ENCODE measurements at places on chromosomes 5 and 9. TPM values are rescaled to one million over a fixed set of nuclear protein-coding genes. Genes with fewer than 3 reads are reported as not detected.

DNA sequence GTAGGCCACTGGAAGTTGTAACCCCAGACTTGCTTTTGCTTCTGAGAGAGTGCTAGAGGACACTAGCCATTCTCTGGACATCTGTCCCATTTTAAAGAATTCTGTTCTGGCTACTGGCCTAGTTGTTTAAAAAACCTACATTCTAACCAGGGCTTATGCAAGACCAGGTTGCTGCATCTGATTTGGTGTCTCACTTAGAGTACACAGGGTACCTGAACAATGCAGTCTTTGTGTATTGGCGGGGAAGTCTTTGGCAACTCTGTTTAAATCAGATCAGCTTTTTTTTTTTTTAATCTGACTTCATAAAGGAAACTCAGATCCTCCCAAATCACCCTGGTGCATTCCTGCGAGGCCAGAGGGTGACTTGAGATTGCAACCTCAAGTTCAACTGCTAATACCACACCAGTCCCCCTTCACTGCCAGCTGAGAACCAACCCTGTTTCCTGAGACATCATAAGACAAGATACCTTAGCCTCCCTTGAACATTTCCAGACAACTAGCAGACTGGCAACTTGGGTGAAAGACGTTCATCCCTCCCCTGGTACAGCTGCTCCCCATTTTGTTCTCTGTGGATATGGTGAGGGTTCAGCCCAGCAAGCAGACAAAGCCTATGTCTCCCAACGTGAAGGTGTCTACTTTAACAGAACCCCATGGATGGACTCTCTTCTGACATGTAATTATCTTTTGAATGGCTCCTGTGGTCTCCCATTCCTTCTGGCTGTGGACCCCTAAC lies 27.0 kb downstream of the SKP1 start:
- DNase-seq, result peak; percentile 20

- no peak for DNase-seq
These were observed 80.0 kb upstream of the GRHPR start for GRCh38 chr9:37342493-37342892.

DNA sequence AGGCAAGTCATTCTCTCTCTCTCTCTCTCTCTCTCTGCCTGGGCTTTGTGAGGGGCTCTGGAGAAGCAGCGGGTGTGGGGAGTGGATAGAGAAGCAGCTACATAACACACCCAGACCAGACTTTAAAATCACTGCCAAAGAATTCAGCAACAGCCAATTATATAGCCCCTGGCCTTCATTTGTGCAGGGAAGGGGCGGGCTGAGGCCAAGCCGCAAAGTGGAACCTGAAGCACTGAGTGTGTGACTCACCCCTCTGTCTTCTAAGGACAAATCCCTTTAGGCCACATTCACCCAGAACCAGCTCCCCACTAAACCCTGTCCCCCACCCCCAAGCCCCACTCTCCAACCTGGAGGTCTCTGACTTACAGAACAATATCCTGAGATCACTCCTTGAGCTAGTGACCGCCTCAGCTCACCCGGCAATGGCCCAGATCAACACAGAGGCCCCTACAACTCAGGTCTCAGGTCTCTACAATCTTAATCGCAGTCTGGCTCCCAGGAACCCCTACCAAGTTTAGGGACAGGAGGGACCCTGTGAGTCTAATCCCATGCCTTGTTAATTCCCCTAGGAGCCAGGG lies 6.0 kb downstream of the B4GALT1 start:
- DNase-seq, result peak; percentile 94

GRCh38 chr5:96031811-96032261 lies 70.2 kb upstream of the ELL2 start:
- peak; percentile 97 for DNase-seq

DNA sequence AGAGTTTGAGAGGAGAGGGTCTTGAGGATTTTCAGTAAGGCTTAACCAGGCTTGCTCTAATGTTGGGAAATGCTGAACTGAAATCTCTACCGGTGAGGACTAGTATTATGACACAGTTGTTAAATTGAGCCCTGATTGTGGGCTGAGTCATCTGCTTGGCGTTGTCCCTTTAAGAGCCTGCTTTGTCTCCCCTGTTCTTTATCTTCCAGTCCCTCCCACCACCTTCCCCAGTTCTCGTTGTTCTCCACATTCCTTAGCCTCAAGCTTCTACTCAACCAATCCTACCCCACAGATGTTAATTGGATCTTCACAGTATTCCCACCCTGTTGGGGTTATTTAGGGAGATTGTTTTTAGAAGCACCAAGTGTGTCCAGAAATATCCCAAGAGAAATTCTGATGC lies 57.6 kb downstream of the ANKRD55 start:
- DNase-seq, result peak; percentile 61

DNA sequence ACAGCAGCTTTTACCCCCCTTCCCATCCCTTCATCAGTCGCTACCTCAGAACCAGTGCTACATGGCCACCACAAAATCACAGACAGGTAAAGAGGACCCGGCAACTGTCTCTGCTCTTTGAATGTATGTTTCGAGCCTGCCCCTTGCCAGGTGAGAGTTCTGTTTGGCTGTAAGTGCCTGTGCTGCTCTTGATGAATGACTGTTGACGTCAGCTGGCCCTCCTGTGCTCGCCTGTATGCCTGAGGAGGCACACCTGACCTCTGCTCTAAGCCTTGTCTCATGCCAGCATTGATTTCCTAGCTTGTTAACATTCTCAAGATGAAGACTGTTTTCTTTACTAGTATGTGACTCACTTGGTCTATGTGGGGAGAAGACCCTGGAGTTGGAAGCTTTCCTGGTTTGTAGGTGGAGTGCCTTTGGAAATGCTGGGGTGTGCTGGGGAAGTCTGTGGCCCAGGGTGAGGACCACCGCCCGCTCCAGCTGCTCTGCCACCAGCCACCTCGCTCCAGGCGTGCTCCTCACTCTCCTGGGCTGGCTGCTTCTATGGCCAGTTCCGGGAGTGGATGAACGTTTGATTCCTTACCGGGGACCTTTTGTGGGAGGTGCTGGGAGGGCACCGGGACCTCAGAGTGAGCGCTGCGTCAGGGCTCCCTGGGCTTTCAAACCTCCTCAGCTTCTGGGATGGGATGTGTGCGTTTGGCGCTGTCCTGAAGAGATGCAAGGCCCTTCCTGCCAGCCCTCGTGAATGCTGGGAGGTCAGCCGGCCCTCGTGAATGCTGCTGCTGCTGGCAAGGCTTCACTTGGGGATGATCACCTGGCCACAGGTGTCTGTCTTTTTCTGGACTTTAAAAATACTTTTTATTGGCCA lies 109.9 kb downstream of the EHMT1 start:
- DNase-seq, result no peak

DNA sequence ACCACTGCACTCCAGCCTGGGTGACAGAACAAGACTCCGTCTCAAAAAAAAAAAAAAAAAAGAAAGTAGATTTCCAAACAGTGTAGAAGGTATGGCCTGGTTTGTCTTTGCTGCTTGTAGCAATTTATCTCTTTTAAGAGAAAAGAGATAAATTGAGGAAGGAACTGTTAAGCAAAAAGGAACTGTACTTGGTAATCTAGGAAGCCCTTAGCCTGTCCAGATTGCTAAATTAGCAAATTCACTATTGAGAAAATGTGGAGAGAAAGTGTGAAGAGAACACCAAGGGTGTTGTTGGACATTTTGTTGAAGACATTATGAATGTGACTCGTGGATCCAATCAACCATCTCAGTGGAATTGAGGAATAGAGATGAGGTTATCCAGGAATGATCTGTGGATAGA lies 13.0 kb upstream of the SUSD3 start:
- no peak for DNase-seq

- DNase-seq, result no peak
These were observed 38.9 kb downstream of the LYRM7 start for GRCh38 chr5:131209506-131210150.

DNA sequence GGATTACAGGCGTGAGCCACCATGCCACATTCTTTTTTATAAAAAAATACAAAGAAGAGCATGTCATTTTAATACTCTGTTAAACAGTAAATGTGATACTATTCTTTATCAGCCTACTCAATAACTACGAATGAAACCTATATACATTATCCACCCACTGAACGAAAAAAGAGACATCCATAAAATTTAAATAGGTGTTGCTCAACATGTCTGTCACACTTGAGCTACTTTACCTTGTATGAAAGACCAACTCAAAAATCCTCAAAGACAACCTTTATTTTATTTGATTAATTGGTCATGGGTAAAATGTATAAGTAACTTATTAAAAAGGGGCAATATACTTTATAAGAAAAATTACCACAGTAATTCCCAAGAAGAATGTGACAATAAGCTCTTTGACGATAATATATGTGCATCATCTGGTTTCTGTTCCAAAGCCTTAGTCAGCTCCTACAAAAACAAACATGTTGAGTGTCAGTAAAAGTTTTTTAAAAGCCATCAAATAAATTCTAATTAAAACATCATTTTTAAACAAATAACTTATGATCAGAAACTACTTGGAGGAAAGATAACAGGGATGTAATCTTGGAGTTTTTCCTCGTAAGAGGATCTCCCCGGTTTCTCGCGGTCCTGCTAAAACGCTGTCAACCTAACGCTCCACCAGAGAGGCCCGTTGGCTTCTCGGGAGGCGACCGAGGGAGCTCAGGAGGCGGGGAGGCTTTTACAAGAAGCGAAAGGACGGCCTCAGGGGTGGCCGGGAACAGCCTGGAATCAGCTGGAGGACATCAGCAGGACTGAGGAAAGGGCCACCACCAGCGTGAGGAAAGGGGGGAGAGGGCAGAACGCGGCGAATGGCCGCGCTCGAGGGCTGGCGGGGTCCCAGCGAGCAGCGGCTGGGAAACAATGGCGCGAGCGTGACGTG lies 13.5 kb upstream of the ANKRD18B start:
- DNase-seq, result no peak

DNA sequence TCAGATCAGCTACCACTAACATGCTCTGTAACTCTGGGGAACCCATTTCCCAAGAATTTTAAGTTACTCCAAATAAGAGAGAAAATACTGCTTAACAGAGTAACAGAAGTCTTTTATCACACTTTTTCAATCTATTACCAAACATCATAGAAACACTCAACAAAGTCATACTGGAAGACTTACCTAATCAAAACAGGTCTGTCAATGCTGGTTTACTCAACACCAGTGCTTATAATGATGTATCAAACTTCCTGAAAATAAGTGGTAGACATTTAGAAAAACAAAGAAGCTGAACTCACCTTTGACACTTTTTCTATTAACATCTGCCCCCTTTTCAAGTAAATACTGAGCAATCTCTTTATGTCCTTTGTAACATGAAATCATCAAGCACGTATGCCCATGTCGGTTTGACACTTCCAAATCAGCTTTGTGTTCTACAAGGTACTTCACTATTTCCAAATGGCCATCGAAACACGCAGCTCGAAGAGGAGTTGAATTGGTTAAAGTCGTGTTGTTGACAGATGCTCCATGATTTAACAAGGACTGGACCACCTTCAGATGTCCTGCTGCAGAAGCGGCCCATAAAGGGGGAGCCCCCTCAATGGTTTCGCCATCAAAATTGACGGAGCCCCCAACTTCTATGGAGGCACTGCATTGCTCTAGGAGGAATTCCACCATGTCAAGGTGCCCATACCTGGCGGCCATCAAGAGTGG lies 1.8 kb downstream of the FEM1C start:
- no peak for DNase-seq

Gene CDX1
- not detected for polyA plus RNA-seq

GRCh38 chr5:42720251-42720650 lies 36.4 kb upstream of the CCDC152 start:
- DNase-seq, result no peak

GRCh38 chr5:177609076-177610059 lies 9.4 kb downstream of the B4GALT7 start:
- DNase-seq, result no peak

DNA sequence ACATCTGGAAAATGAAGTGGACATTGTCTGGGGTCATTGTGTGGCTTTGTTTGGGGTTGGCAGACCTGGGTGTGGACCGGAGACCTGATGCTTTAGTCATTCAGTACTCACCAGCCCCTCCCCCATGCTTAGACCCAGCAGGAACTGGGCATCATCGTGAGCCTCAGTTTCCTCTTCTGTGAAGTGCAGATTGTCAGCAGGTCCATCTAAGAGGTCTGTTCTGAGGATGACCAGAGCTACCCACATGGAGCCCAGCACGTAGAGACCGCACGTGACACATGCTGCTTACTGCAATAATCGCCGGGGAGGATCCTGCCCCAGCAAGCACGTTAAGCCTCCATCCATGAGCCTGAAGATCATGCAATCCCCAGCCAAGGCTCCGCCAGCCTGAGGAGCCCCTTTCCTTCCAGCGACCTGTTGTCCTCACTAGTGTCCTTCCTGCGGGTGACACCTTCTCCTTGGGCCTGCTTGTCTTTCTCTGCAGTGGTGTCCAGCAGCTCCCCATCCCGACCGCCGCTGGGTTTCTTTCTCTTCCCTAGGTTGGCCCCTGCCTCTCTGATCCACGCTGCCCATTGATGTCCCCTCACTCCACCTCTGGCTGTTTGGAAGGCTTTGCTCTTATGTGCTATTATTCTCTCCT lies 26.7 kb upstream of the IRX4 start:
- no peak for DNase-seq

GRCh38 chr5:93621327-93621798 lies 38.3 kb downstream of the NR2F1 start:
- no peak for DNase-seq

Gene PLPP6
- polyA plus RNA-seq, result 3.2 TPM

DNA sequence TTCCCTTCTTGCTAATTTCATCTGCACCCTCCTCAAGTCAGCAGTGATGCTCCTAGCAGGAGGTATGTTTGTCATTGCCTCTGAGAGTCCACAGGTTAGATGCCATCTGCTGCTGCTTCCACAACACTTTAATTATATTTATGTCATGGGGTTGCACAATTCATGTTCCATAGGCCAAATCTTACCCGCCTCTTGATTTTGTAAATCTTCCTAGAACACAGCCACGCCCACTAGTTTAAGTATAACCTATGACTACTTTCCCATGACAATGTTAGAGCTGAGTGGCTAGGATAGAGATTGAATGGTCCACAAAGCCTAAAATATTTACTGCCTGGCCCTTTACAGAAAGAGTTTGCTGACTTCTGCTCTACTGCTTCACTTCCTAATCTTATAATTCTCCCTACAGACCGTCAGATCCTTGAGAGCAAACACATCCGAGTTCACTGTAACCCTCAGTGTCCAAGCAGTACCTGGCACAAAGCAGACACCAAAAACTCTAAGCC lies 21.1 kb downstream of the LIFR start:
- no peak for DNase-seq

Gene SPINK13
- polyA plus RNA-seq, result not detected

Gene DND1
- polyA plus RNA-seq, result 0.57 TPM

Gene TEK
- not detected for polyA plus RNA-seq

GRCh38 chr9:127612939-127613582 lies 984 bp downstream of the STXBP1 start:
- DNase-seq, result peak; percentile 53

DNA sequence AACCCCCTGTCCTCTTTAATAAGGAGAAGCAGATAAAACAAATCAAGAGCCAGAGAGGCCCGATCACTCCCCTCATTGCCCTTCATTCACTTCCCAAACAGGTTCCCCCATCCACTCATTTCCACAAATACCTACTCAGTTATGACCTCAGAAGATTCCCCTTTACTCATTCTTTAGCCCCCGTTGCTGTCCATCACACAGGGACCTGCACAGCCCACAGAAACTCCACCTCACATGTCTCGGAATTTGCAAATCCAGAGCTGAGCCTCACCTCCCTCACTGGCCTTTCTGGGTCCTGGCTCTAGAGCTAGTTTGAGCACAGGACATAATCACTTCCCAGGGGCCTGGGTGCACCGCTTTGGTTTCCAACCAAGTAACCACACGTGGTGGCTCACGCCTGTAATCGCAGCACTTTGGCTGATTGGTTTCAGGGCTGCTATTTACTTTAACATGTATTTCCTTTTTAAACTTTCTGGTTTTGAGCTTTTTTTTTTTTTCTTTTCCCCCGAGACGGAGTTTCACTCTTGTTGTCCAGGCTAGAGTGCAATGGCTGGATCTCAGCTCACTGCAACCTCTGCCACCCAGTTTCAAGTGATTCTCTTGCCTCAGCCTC lies 17.8 kb downstream of the ATP6V0E1 start:
- DNase-seq, result no peak

GRCh38 chr5:77935506-77936364 lies 159.6 kb upstream of the TBCA start:
- DNase-seq, result no peak

Data from foreskin keratinocyte (primary cell).